Lower lobe of right lung (tissue), 2 donors: ENCODE measurements at places on chromosomes 11 and 22. TPM values are rescaled to one million over a fixed set of nuclear protein-coding genes. Genes with fewer than 3 reads are reported as not detected.

GRCh38 chr11:2554338-2555207 is 109.8 kb downstream of the KCNQ1 start:
- DNase-seq, result peak; percentile 45

DNA sequence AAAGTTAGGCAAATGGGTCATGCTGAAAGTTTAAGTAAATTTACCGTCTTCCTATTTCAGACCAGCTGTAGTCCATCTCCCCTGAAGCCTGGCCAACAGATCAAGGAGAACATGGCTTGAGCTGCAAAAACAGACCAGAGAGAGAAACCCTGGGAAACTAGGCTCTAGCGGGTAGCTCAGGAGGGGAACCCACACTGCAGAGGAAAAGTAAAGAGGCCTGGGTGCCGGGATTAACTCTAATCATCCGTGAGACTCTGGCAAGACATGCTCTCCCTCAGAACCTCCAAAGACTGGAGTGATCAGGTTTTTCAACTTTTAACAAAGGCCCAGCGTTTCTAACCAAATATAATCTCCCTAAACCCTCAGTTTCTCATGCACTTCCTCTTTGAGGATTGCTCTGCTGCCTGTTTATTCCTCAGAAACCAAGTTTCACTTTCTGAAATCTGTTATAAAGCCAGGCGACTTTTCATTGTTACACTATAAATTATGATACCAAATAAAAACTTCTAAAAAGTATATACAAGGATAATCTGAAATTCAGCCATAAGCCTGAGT is 67.5 kb downstream of the GAB2 start:
- no peak for DNase-seq

GRCh38 chr11:126319374-126319740 is 15.5 kb downstream of the DCPS start:
- no peak for DNase-seq

UPB1 gene
- 1.2 TPM for total RNA-seq

IGSF22 gene
- total RNA-seq, result 2.3 TPM

TRMU gene
- total RNA-seq, result 33.5 TPM

DEFB131B gene
- total RNA-seq, result not detected

USH1C gene
- 0.30 TPM for total RNA-seq

CLTCL1 gene
- 6.8 TPM for total RNA-seq

OTOG gene
- not detected for total RNA-seq

CRYBB3 gene
- 0.74 TPM for total RNA-seq
